Sigmoid colon (tissue), 7 donors: ENCODE measurements at places on chromosomes 6 and 20.
A peak's percentile ranks its signal among the peaks of the same experiment; 100 is the strongest.

- no peak for DNase-seq
Measured at GRCh38 chr20:51797357-51798025, 4.8 kb downstream of the SALL4 start.

DNA sequence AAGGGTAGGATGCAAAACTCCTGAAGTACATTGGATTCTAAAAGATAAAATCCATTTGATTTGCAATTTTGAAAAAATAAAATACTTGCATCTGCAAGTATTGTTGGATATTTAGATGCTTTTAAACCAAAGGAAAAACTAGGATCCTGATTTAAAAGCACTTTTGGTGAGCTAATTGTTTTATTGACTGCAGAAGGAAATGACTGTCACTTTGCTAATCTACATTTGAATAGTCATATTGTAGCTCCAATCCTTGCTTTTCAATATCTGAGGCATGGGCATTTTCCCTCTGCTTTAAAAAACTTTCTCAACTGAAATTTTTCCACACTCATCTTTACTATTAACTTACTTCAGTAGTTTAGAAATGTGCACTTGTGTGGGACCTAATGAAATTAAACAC lies 74.1 kb downstream of the TRDN start:
- DNase-seq, result no peak

DNA sequence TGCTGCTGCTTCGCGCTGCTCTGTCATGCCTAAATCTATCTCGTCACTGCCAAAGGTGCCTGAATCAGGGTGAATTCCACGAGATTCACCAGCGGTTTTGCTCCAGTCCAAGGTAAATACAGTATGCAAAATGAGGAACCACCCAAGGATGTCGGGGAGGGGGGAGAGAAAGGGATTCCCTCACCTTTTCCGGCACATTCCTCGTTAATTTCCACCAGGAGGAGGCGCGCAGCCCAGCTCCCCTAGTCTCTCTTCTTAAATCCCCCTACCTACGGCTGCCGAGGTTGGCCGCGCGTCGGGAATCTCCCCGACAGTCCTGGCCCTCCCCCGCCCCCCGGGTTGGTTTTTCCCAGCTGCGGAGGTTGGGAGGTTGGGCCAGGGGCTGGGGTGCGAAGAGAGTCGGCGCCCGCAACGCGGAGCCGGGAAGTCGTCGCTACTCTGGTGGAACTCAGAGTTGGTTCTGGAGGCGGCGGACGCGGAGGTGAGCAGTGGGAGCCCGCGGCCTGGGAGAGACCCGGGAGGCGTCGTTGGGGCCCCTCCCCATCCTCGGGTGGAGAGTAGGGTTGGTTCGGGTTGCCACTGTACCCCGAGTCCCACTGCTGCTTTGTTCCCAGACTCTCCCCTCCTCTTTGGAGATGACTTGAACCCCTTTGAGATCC lies at the start of gene TPBG:
Gene TPBG, plus strand, starts transcription at position 390 of the 659 bp plus-strand sequence. CDS start 1,145 bp downstream, outside the sequence.
- peak; percentile 70 for DNase-seq

DNA sequence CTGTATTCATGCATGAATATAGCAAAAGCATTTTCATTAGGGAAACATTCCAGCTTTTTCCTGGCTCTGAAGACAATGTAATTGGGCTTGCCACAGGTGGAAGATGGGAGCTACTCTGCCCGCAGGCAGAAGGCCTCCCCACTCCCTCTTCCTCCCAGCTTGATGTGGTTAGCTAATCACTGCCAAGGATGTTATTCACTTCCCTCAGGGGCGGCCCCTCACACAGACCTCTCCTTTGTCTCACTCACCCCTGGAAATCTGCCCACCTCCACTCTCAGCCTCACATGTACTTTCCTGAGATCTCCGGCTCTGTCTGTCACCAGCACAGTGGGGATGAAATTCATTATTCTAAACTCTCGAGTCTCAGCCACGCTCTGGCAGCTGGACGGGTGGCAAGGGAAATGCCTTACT lies 100.7 kb downstream of the ANKRD60 start:
- no peak for DNase-seq

DNA sequence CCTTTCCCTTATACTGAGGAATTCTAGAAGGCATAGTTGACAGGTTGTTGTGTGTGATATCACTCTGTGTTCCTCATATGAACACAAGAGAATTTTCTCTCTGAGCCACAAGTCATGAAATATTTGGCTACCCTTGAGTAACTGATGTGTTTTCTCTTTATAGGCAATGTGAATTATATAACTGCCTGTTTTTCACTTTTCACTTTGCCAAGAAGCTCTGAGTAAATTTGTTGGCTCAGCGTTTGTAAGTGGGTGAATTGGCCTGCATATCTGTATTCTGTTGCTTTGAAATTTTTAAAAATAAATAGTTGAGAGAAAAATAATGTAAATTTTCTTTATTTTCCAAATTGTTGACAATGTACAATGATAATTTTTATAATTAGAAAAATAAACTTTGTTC lies 5.2 kb upstream of the BTBD9 start:
- DNase-seq, result no peak

DNA sequence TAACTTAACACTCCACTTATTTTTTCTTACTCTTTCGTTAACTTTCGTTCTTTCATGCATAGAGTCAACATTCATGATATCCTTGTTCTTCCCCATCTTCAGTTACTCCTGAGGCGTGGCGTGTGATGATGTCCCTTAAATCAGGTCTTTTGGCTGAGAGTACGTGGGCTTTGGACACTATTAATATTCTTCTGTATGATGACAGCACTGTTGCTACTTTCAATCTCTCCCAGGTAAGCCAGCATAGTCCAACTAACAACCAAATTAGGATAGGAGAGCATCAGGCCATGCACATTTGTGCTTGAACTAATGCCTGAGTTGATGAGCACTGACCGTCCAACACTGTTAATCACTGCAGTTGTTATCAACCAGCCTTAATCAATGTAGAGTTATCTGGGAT lies 119.6 kb downstream of the TMEM242 start:
- DNase-seq, result no peak

DNA sequence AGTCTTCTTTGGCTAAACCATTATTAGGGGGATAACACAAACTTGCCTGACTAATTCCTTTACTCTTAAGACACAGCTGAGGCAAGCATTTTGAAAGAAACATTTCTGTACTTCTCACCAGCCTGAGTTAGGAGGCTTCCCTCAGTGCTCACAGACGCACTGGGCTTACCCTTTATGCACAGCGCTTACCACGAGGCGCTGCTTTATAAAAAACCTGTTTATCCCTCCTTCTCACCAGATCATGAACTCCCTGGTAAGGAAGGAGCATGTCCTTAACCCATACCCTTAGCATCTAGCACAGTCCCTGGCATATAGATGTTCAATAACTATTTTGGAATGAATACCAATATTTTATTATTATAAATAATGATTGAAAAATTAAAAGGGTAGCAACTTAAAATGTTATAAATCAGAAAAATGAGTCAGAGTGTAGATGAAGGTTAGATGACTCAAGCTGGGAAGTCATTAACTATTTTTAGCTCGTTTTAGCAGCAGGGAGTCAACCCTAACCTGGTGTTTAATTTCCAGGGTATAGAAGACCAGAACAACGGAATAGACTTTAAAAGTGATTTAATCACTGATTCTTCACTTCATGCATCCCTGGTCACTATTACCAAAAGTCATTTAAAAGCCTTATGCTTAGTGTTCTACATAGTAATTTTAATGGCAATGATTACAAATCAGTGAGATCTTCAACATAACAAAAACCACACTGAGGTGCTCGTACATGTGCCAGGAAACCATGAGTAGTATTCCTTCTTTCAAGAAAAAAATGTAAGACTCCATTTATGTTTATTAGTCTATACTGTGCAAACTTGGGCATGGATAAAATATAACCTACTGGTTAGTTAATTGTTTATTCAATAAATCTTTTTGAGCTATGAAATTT lies 4.1 kb upstream of the TPD52L1 start:
- no peak for DNase-seq

GRCh38 chr6:170206851-170207431 lies 83.9 kb downstream of the DLL1 start:
- peak; percentile 29 for DNase-seq

- DNase-seq, result no peak
Measured at GRCh38 chr6:44388135-44388487, 605 bp downstream of the CDC5L start.

DNA sequence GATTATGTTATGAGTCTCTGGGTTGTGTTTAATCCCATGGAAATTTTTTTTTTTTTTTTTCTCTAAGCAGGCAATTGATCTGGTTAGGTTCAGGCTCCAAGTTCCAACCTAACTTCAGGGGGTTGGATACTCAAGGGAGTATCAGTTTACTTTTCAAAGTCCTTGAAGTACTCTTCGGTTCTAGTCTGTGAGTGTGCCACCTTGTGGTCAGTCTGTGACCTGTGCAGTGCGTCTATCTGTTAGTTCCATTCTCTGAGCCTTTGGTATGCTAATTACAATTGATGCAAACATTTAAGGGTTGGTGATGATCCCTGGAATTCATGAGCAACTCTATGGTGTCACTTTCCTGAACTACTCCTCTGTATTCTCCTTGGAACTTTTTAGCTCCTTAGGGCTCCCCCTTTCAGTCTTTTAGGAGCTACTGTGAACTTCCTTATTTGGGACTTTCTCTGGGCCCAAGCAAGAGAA lies 342.0 kb downstream of the SOX4 start:
- no peak for DNase-seq

GRCh38 chr6:30829639-30830255 lies 54.6 kb upstream of the DDR1 start:
- DNase-seq, result no peak

GRCh38 chr6:15335385-15335784 lies 89.5 kb downstream of the JARID2 start:
- DNase-seq, result no peak

DNA sequence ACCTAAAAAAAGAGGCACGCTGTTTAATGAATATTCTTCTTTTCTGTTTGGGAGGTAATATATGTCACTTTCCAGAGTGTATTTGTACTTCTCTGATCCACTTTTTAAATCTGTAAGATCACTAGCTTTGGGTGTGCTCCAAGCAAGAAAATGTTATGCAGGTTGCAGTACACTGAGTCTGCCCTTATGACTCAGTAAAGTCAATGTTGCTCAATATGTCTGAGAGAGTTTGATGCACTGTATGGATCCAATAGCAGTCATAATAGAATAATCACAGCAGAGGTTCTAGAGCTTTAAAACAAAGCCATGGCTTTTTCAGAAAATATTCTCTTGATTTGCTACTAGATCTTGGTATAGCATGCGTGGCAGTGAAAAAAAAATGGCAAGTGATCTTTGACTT lies 525.3 kb upstream of the HTR1E start:
- no peak for DNase-seq

DNA sequence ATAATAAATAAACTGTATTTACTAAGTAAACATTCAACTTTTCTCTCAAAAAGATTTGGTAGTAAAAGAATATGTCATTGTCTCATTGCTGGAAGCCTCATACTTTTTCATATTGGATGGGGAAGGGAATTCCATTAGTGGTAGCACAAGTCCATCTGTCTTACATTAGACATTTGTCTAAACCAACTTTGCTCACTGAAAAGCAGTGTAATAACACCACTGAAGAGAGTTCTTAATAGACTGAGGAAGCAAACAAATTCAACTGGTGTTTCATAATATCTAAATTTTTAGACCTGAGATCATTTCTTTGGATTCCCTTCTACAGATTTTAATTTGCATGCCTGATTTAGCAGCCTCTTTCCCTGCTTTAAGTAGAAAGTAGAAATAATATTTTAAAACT lies 62.7 kb downstream of the PLCB1 start:
- DNase-seq, result no peak

GRCh38 chr6:37049758-37050044 lies 44.2 kb downstream of the FGD2 start:
- DNase-seq, result peak; percentile 56
